Ovary (tissue), 10 donors: ENCODE measurements at places on chromosomes 1 and 21. TPM values are rescaled to one million over a fixed set of nuclear protein-coding genes. Genes with fewer than 3 reads are reported as not detected.
A peak's percentile ranks its signal among the peaks of the same experiment; 100 is the strongest.

B3GALT5 gene
- total RNA-seq = 1.8 TPM

- no peak for DNase-seq
Measured at GRCh38 chr1:22711591-22712501, 1.2 kb downstream of the EPHB2 start.

OR2T33 gene
- not detected for total RNA-seq

GRCh38 chr1:170806961-170807360, 128.4 kb upstream of the MROH9 start:
- no peak for DNase-seq

OLIG2 gene
- not detected for total RNA-seq

FMO1 gene
- 4.5 TPM for total RNA-seq

DNA sequence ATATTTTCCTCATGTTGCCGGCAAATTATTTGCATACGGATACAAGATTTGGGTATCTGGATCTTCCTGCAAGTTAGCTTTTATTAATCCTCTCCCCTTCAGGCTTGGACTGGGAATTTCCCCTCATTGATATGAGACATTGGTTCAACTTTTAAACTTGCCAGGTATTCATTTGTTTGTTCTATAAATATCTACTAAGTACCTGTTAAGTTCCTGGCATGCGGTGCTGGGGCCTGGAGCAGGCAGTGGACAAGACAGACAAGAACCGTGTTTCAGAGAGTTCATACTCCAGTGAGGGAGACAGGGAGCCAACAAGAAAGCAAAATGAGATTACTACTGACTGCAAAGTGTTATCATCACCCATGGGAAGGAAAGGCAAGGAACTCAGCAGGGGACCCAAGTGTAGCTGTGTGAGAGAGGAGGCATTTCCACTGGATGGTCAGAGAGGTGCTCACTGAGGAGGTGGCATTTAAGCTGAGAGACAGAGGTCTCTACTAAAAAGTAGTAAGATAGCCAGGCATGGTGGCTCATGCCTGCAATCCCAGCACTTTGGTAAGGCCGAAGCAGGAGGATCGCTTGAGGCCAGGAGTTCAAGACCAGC, 39.1 kb upstream of the FHAD1 start:
- no peak for DNase-seq

PDZK1 gene
- 0.89 TPM for total RNA-seq

DNA sequence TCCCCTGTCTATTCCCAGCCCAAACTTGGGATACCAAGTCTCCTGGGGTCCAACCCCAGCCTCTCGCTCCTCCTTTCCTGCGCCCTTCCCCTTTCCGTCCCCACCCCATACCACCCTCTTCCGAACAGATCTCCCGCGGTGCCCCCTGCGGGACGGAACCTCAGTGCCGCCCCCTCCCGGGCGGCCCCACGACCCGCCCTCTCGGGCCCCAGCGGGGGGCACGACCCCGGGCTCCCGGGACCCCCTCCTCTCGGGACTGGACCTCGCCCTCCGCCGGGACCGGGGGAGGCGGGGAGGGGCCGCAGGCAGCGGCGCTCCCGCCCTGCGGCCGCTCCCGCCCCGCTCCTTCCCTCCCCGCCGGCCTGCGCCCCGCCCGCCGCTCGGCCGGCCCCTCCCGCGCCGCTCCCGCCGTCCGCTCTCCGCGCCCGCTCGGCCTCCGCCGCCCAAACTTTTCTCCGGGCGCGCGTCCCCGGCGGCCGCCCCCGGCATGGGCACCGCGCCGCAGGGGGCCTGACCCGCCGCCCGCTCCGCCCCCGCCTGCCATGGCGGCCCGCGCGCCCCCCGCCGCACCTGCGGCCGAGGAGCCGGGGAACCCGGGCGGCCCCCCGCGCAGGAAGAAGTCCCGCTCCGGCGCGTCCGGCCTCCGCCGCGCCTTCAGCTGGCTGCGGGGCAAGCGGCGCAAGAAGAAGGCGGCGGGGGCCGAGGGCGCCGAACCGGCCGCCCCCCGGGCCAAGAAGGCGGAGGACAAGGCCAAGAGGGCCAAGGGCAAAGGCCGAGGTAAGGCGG, 39.0 kb upstream of the SYNC start:
- peak; percentile 65 for DNase-seq

- no peak for DNase-seq
Measured at GRCh38 chr1:84857906-84858305, 35.1 kb downstream of the LPAR3 start.

OR2L13 gene
- not detected for total RNA-seq

DNA sequence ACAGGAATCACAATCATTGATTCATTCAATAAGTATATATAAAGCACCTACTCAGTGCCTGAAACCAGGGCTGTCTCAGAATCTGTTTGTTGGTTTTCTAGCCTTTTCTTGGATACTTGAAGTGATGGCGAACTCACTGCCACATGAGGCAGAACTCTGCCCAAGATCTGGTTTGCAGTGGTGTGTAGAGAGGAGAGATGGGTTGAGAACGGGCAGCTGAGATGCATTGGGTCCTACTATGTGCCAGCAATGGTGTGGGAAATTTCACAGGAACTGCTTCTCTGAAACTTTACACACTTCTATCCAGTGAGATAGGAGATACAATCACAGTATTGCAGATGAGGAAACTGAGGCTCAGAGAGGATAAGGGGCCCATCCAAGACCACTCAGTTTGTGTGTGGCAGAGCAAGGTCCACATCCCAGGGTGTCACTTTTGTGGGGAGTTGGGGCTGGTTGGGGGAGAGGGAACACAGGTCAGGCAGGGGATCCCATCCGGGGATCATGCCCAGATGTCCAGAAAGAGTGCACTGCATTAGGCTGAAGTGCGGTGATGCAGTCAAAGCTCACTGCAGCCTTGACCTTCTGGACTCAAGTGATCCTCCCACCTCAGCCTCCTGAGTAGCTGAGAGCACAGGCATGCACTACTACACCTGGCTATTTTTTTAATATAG, 83.7 kb upstream of the IFFO2 start:
- no peak for DNase-seq

TPTE gene
- not detected for total RNA-seq

MROH7 gene
- total RNA-seq = 6.3 TPM

GRCh38 chr1:28804071-28804470, 7.9 kb upstream of the OPRD1 start:
- DNase-seq = no peak

ERICH3 gene
- 0.48 TPM for total RNA-seq

PHGDH gene
- total RNA-seq = 53.0 TPM

LCE3D gene
- total RNA-seq = not detected

SUSD4 gene
- 32.8 TPM for total RNA-seq

DNA sequence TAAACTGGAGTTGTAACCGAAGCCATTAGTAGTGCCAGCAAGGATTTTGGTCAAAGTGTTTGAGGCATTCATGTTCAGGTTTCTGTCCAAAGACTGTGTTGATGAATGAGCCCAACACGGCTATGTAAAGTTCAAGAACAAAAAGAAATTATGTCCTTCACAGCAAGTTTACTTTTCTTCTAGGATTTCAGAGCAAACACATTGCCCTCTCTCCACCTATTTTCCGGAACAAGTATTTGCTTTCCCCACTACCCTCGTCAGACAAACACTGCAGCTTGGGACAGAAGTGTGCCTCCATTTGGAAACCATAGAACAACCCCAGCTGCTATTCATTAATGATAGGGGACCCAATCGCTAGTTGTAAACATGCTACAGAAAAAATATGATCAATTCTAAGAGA, 151.4 kb upstream of the C1orf105 start:
- no peak for DNase-seq

DNA sequence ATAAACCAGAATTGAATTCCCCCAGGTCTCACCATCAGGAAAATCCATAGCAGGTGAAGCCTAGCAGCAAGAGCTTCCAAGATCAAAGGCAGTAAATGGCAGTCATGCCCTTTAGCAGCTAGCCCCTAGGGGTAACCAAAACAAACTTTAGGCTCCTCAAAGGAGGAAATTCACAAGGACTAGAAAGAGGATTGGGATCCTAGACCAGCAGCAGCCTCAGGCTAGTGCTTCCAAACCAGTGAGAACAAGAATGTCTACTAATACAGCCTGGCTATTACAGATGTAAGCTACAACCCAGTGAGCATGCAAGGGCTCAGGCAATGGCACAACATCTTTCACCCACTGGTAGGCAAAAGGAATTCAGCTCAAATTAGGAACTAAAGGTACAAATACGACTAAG, 11.1 kb upstream of the RIMKLA start:
- DNase-seq = no peak

GRCh38 chr1:63261736-63262458, 60.5 kb upstream of the FOXD3 start:
- no peak for DNase-seq

GRCh38 chr1:162033428-162033827, 9.8 kb upstream of the OLFML2B start:
- no peak for DNase-seq

DNA sequence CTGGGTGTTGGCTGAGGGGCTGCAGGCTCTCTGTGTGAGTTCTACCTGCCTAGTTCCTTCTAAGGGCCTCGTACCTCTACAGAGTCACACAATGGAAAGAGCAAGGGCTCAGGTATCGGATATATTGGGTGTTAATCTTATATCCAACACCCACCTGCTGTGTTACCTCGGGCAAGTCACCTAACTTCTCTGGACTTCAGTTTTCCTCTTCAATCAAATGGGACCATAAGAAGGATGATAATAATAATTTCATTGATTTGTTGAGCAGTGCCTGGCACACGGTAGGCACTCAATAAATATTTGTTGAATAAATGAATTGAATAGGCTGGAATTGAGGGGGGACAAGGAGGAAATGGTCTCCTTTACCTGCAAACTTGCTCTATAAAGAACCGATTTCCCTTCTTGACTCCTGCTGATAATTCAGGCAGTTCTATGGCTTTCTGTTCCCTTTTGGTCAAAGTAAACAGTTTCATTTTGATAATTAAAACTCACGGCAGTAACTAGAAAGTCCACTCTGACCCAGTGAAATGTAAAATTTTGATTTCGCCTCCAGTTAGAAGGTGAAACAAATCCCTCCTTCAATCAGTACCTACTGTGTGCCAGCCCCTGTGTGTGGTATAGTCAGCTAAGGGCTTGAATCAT, 16.5 kb upstream of the MAN1C1 start:
- DNase-seq = no peak

DNA sequence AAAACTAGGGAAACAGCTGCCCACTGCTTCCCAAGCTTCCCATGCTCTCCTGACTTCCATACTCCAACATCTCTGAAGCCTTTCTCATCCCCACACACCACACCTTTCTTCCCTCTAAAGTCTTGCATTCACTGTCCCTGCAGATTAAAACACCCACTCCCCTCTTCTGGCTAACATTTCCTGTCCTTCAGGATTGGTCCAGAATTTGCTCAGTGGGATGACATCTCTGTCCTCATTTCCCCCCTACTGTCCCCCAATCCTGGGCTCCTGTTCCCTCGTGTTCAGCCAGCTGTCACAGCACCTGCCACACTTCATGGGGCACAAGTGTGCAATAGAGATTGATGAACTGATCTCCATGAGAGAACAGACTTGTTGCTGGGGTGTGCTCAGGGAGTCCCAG, 82.7 kb downstream of the KCND3 start:
- DNase-seq = no peak

DNA sequence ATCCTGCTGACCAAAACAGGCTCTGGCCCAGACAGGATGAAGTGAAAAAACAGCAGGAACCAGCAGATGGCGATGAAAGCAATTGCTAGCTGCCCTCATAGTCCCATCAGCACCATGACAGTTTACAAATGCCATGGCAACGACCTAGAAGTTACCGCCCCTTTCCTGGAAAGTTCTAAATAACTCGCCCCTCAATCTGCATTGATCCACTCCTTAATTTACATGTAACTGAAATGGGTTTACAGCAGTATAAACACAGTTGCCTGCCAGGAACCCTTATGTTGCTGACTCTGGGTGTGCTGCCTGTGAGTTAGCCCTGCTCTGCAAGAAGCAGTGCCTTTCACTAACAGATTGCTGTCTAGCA, 65.5 kb upstream of the CR1L start:
- no peak for DNase-seq

DNA sequence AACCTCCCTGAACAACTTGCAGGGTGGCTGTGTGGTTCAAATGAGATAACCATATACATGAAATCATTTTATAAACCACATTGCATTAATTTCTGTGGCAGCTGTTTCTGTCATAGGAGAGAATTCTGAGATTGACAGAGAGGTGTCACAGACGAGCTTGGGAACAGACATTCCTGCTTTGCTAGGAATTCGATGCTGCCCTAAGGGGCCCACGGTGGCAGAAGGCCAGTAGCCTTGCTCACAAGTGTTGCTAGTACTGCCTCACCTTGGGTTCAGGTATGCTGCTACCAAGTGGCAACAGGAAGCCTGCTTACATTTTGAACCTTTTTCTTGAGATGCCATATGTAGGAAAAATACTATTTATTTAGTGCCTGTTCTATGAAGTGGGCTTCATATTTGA, 13.4 kb downstream of the KCNA10 start:
- no peak for DNase-seq

DNA sequence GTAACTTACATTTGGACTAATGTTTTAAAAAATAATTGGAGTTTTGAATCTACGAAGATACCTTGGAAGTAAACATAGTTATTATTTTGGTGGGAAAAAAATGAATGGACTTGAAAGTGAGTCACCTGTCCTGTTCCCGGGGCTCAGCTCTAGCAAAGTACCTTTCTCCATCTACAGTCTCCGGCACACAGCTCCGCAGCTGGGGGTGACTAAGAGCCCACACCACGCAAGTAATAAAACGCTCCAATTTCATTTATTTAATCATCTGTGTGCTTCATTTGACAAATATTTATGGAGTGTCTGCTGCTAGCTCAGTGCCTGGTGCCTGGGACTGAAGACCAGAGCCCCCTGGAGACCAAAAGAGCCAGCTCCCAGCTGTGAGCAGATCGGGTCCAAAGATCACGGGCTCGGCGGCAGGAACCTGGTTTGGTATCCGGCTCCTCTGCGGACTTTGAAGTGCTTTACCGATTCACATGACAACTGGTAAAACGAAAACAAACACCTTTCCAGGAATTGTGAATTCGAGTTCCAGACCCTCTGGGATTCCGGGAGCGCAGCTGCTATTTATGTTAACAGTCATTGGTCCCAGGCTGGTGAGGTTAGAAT, 1.7 kb upstream of the RIPK4 start:
- DNase-seq = no peak

DNA sequence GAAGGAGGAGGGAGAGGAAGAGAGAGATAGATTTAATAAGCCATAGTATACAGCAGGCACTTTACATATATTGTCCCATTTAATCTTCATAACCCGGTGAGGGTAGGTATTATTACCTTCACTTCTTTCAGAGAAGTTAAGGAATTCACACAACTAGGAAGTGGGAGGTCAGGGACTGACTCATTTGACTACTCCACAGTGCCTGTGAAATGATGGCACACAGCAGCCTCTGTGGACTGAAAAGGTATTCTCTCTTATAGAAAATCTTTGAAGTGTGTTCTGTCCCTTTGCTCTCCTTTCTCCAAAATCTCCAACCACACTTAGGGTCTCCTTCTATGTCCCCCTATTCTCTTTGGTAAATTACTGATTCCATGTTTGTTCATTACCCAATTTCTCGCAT, 23.9 kb downstream of the PALMD start:
- no peak for DNase-seq

- DNase-seq = no peak
Measured at GRCh38 chr1:91872559-91873081, 13.3 kb downstream of the TGFBR3 start.

- DNase-seq = no peak
Measured at GRCh38 chr1:161763522-161764098, 2.5 kb upstream of the ATF6 start.

SAMSN1 gene
- 7.4 TPM for total RNA-seq

LYPD8 gene
- not detected for total RNA-seq

SPATA21 gene
- total RNA-seq = not detected

GRCh38 chr1:63255153-63255552, 67.2 kb upstream of the FOXD3 start:
- no peak for DNase-seq

GRCh38 chr1:155651861-155652661, 36.5 kb downstream of the YY1AP1 start:
- DNase-seq = no peak
